ENCODE measurements at places on chromosomes 4 and X.

GRCh38 chrX:78064152-78064551 lies 39.9 kb upstream of the PGK1 start:
- no peak for DNase-seq

GRCh38 chrX:143661286-143661685 lies 25.4 kb upstream of the SLITRK4 start:
- DNase-seq = no peak

DNA sequence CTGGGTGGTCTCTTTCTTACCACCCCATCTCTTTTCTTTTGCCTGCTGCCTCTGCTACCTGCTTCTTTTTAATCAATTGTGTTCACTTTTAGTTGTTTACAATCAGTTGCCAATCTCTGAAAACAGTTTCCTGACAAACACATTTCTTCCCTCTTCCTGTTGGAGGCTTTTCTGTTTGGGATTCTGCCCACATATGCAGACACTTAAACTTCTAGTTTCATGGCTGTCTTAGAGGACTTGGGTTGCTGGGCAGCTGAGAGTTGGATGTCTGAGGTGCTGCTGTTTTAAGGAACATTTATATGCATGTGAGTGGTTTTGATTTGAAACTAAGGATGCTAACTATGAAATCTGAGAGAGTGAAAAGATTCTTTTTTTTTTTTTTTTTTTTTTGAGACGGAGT lies 112.3 kb upstream of the LIMCH1 start:
- DNase-seq = no peak

- no peak for DNase-seq
Measured at GRCh38 chr4:99572527-99573240, 1.9 kb upstream of the MTTP start.

DNA sequence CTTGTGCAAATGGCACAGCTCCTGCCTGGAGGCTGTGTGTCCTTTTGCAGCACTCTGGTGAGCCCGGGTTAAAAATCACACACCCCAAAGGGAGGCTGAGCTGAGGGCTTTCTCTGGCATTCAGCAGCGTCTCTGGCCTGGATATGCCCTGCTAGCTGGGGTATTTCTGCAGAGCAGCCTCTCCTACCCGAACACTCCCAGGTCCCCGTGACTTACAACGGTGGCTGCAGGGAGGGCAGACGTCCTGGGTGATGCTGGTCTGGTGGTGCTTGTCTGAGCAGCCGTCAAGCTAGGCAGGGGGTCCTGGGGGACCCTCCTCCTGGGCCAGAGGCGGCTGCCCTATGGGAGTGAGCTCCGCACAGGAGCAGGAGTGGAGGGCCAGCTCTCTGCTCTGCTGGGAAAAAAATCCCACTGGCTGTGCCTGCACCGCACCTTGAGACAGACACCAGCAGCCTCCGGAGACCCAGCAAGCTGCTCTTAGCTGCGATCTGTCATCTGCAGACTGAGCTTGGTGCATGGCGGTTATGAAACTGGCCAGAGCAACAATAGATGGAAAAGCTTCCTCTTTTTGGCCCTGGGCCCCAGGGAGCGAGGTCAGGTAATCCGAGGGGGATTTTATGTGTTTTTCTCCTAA lies 41.3 kb upstream of the ASMTL start:
- no peak for DNase-seq

DNA sequence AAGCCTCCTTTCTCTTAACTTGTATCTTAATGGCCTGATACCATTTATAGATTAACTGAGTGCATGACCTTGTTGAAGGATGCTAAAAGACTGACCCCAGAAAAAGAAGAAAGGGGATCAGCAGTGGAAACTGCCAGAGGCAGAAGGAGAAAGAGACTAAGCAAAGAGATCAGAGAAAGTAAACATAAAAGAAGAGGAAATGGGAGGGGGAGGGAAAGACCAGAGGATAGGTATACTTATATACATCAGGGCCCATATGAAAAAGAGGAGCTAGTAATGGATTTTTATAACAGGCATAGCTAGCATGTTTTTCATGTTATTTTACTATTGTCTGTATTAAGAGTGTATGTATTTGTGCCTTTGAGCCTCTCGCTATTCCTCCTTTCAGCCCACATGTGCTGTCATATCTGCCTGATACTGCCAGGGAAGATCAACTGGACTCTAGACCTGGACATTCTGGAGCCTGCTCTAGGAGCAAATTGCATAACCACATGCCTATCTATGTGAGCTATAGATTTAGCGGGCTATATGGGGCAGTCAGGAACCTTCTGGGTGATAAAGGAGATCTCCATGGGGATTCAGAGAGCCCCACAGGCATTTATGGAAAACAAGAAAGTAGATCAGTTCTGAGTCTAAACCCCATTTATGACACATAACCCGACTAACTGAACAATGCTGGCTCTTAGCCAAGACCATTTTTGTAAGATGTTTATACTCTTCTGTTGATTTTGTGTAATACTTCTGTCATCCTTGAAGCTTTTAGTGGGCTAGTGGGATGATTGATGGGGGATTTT lies 13.4 kb upstream of the SNX12 start:
- DNase-seq = peak; percentile 19

Measured in fibroblast of skin of back (primary cell).